ENCODE measurements at places on chromosomes 1 and 21.

- no peak for DNase-seq
These were observed 276.0 kb upstream of the NR5A2 start for GRCh38 chr1:199751506-199751905.

GRCh38 chr1:43979528-43980254 is 681 bp downstream of the B4GALT2 start:
- DNase-seq, result peak; percentile 57

DNA sequence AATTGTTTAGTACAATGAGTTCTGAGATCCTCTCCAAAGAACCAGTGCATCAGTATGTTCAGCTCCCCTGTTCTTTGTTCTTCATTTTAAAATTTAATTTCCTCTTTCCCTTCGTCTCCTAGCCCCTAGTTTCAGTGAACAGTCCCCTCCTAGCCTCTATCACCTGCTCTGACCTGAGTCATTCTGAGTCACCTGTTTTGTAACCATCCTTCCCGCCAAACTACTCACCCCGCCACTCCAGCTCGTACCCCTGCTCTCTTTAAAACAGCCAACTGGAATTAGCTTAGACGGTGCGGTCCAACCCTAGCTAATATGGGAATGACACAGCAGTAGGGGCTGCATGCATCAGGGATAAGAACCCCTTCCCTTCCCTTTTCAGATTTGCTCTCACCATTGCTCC is 16.8 kb upstream of the ERVH48-1 start:
- no peak for DNase-seq

- no peak for DNase-seq
These were observed 7.5 kb downstream of the GPR153 start for GRCh38 chr1:6253380-6253779.

DNA sequence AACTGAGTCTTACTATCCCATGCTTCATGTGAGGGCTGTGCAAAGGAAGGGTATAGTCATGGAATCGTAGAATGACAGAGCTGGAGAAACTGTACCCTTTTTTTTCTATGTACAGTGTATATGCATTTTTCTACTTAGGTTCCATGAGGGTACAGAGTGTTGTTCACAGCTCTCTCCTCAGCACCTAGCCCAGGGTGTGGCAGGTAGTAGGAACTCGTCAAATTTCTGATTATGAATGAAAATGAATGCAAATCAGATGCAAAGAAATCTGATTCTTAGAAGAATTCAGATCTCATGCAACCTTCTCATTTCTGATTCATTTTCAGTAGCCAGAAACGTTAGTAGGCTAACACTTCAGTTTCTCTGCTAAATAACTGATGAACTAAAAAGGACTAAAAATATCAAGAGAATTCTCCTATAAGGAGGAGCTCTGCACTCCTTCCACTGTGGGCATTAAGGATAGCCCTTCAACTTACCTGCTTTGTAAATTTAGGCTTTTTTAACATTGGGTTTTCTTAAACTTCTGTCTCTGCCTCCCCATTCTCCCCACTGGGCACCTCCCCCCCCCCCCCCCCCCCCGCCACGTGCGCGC is 18.0 kb upstream of the HHAT start:
- DNase-seq, result no peak

DNA sequence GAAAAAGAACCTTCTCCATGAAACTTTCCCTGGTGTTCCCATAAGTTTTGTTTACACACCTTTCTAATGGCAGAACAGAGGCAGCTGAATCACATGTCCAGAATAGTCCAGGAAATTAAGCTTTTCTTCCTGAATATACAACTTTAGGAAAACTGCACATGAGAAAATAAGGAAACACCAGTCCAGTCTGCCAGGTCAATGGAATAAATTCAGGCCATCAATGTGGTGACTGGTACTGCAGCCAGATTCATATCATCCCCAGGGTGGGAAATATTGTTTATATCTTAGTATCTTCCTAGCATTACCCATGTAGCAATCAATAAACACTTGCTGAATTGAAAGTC is 6.7 kb upstream of the FBXO28 start:
- DNase-seq, result no peak

- no peak for DNase-seq
These were observed 8.4 kb downstream of the YBX1 start for GRCh38 chr1:42690477-42691156.

DNA sequence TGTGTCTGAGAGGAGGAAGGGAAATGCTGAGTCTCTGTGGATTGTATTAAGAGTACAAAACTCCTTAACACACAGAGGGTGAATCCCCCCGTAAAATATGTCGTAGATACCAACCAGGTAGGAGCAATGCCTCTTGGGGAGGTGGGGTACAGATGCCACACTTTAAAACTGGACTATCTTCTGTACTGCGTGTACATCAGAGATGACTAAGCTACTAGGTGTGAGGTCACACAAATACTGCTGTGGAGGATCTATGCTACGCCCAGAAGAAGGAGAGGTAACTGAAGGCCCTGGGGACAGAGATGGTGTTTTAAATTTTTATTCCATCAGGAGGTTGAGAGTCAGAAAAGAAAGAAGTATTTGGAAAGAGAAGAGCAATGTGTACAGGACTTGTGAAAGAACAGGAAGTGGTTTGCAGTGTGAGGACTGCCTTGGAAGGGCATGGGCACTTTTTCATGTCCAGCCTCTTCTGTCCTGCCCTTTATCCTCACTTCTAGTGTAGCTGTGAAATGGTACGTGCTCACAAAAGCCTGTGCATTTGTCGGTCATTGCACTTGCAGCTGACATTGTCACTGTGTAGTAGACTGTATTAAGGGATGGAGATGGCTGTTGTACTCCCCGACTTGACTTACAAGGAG is 287.8 kb upstream of the CHRM3 start:
- DNase-seq, result no peak

DNA sequence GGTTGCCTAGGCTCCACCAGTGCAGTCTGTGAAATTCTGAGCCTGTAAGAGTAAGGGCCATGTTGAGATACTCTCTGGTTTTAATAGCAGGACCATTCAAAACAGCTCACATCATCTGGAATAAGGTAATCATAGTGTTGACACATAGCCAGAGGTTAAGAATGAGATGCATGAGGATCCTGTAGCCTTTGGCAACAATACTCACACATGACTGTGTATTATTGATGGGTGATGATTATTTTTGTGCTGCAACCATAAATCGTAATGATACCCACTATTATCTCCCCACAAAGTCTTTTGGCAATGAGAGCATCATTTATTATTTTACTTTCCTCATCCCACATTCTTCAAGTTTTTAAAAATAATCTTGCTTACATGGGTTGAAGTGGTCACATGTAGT is 35.5 kb downstream of the KCNK2 start:
- no peak for DNase-seq

DNA sequence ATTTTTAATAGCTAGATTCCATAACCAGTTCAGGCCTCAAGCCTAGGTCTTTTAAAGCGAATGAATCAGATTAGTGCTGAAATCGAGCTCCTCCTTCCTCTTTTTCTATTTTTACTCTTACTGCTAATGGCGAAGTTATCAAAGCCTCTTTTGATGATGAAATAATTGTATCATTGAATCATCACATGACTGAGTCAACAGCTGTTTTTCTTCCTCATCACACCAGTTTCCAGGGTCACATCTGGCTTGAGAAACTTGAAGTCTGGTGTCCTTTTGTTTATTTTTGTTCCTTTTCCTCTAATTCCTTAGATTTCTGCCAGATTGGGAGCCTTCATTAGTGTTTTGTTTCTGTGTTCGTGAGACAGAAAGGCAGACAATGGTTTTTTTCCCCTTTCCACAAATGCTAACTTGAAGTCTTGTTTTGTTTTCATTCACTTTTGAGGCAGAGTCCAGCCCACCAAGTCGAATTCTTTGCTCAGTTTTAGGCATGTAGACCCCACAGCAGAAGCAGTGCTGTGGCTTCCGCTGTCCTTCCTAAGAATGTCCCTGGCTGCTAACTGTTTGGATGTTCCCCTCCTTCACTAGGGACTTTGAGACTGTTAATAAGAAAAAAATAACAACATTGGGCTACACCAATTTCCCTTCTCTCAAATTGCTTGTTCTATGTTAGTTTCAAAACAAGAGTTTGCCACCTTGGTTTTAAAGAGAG is 51.9 kb upstream of the FMOD start:
- peak; percentile 85 for DNase-seq

GRCh38 chr1:236181059-236181458 is 38.7 kb downstream of the GPR137B start:
- no peak for DNase-seq

- no peak for DNase-seq
These were observed 31.1 kb upstream of the BACH1 start for GRCh38 chr21:29267666-29268065.

GRCh38 chr1:89298461-89298860 is 25.8 kb upstream of the GBP5 start:
- DNase-seq, result no peak

GRCh38 chr21:45923146-45923545 is 58.4 kb upstream of the COL6A1 start:
- peak; percentile 92 for DNase-seq

DNA sequence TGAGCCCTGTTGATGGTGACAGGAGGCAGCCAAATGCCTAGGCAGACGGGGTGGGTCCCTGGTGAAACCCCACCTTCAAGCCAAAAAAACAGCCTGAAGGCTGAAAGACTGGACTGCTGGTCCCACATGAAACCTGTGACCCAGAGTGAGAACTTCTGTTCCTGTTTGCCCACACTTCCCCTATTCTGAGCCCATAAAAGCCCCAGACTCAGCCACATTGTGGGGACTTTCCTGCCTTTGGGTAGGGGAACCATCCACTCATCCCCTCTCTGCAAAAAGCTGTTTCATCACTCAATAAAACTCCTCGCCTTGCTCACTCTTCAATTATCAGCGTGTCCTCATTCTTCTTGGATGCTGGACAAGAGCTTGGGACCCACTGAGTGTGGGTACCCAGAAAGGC is 25.2 kb downstream of the HTR6 start:
- DNase-seq, result no peak

- no peak for DNase-seq
These were observed 25.2 kb downstream of the COA7 start for GRCh38 chr1:52672946-52673345.

DNA sequence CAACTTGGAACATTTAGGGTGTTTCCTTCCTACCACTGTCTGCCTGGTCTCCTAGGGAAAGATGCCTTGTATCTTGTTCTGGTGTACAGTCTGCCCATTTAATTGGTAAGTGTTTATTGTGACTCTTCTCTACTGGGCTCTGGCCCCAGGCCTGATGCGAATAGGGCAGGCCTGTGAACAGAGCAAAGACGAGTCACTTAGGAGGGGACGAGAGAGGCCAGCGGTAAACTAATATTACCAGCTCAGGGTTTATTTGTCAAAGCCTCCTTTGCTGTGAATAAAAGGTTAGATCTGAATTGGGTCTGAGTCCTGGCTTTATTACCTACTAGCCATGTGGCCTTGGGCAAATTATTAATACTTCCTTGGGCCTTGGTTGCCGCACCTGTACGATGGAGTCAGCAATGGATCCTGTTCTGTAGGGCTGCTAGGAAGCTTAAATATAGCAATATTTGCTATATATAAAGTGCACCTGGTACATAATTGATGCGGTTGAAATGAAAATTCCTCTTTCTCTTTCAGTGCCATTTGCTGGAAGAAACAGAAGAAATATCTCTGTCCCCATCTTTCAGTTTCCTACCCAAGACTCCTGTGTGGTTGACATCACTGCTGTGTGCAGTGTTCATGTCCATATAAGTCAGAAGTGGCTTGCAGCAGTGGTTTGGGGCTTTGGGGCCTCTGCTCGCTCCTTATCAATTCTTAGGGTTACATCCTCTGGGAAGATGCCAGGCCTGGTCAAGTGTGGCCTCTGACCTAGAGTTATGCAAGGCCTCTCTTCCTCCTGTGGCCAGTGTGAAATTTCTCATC is 32.4 kb downstream of the MAPKAPK2 start:
- DNase-seq, result no peak
